Frontal cortex (tissue), 4 donors: ENCODE measurements at places on chromosomes 11 and 22.
A peak's percentile ranks its signal among the peaks of the same experiment; 100 is the strongest.

DNA sequence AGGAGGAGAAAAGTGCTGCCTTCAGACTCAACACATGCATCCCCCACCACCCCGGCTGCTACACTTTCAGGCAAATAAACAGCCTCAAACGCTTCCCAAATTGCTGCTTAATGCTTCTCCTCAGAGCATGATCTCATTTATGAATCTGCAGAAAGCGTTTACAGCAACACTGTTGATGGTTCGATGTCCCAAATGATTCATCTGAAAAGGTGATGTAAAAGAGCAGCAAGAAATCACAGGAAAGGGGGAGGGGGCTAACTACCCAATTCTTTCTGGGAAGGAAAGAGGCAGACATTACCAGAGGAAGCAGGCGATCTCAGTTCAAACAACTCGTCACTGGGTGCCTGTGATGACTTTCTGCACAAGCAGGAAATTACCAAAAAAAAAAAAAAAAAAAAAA is 119.6 kb downstream of the TENM4 start:
- DNase-seq: no peak

- DNase-seq: no peak
These were observed 1.9 kb downstream of the REXO2 start for GRCh38 chr11:114440971-114441763.

- no peak for DNase-seq
These were observed 12.5 kb downstream of the ATXN10 start for GRCh38 chr22:45684169-45684568.

GRCh38 chr11:28114731-28115130 is 6.5 kb downstream of the METTL15 start:
- DNase-seq: no peak

- peak; percentile 86 for DNase-seq
These were observed 13.4 kb downstream of the SYT7 start for GRCh38 chr11:61567286-61568061.

DNA sequence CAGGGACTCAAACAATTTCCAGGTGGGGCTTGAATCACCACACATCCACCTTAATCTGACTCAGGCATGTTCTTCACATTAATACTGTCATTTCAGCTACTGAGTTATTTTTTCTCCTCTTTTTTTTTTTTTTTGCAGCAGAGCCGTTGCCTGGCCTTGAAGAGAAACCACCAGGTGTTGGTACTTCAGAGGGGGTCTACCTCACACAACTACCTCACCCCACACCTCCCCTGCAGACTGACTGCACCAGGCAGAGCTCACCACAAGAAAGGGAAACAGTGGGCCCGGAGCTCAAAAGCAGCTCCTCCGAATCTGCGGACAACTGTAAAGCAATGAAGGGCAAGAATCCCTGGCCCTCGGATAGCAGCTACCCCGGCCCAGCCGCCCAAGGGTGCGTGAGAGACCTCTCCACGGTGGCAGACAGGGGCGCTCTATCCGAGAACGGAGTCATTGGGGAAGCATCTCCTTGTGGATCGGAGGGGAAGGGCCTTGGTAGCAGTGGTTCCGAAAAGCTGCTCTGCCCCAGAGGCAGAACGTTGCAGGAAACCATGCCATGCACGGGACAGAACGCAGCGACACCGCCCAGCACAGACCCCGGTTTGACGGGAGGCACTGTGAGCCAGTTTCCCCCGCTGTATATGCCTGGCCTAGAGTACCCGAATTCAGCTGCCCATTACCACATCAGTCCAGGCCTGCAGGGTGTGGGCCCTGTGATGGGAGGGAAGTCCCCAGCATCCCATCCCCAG is 15.1 kb upstream of the SLC25A18 start:
- no peak for DNase-seq

GRCh38 chr11:13338019-13338426 is 60.4 kb downstream of the BMAL1 start:
- DNase-seq: no peak

DNA sequence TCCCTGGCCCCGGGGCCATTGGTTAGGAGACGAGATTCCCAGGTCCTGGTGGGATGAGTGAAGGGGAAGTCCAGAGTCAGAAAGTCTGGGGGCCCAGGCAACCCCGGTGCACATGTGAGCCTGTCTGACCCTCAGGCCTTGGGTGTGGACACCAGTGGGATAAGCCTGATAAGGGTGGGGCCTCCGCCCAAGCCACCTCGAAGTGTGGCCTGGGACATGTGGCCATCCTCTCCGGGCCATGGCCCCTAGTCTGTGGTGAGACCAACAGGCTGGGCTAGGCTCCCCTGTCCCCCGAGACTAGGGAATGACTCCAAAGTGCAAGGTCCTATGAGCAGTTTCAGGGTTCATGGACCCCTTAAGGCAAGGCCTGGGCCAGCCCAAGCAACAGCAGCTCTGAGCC is 6.3 kb downstream of the CABP7 start:
- no peak for DNase-seq

- no peak for DNase-seq
These were observed 74.1 kb downstream of the ADM start for GRCh38 chr11:10379022-10379421.

- no peak for DNase-seq
These were observed 102.0 kb downstream of the ZNF280B start for GRCh38 chr22:22406445-22407027.

DNA sequence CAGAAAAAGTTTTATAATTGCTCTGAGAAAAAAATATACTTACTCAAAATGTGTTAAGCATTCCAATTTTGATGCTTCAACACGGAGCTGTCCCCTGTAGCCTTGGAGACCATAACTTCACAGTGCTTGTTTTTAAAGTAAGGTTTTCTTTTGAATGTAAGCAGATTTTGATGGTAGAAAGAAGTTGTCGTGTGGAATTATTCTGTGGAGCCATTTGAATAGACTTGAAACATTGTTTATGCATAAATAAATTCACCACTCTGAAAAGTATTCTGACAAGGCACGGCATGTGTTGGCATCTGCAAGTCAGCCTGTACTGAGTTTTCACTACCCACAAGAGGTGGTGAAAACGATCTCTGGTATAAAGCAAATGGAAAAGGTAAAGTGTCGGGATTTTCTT is 115.5 kb downstream of the UVRAG start:
- DNase-seq: no peak

DNA sequence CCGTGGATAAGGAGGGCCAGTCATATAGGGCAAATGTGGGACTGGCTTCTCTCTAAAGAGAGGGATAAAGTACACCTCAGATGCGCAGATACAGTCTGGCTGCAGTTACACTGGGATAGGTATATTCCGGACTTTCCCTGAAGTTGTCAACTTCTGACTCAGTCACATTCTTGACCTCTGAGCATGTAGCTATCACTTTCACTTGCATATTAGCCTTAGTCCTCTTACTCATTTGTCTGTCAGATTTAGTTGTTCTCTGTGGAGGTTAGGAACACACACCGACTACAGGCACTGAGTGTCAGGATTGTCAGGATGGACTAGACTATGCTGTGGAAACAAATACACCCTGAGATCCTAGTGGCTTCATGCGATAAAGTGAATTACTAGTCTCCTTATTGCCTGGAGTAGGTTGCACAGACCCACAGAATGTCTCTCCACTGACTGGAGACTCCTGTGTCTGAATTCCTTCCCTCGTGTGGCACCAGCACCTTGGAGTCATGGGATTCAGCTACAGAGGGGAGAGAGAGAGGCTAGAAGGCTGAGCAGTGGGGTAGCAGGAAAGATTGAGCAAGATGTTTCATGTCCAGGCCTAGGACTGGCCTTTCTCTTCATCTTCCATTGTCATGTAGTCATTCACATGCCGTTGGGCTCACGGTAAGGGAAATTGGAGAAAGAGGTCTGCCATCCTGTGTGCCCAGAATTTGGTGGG is 654.3 kb downstream of the NTM start:
- DNase-seq: no peak

GRCh38 chr11:14248580-14248981 is 110.4 kb downstream of the RRAS2 start:
- DNase-seq: no peak

DNA sequence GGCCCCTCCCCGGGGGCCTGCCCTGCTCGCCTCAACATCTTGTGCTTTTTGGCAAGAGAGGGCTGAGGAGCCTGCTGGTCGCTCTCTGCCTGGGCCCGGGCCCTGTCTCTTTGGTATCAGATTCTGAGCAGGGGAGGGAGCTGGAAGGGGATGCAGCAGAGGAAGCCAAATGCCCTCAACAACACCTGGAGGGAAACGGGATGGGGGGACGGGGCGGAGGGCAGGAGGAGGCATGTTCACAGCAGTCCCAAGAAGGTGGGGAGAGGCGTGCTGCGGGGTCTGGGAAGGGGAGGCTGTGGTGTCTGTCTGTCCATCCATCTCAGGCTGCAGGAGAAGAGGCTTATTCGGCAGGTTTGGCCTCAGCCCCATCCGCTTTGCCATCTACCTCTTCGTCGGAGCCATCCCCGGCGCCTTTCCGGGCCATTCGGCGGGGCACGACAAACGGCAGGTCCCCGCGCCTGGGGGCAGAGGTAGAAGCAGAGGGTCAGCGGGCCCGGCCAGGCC is 29.4 kb downstream of the APOL1 start:
- DNase-seq: no peak

GRCh38 chr22:47613606-47614350 is 851.3 kb downstream of the TBC1D22A start:
- no peak for DNase-seq

- DNase-seq: no peak
These were observed 89.5 kb downstream of the TBC1D22A start for GRCh38 chr22:46851941-46852340.

GRCh38 chr11:78504181-78504580 is 70.5 kb downstream of the NARS2 start:
- no peak for DNase-seq

GRCh38 chr22:34592123-34592740 is 473.7 kb upstream of the ISX start:
- DNase-seq: no peak

- DNase-seq: no peak
These were observed 2.4 kb downstream of the PACS1 start for GRCh38 chr11:66072518-66072917.

DNA sequence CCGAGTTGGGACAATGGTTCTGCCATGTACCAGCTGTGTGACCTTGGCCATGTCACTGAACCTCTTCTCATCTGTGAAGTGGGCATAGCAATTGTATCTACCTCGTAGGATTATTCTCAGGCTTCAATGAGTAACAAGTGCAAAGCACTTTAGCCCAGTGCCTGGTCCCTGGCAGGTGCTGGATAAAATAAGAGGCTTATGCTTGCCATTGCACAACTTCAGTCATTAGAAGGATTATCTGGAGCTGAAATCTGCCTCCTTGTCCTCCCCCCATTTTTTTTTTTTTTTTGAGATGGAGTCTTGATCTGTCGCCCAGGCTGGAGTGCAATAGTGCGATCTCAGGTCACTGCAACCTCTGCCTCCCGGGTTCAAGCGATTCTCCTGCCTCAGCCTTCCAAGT is 7.2 kb downstream of the SMTNL1 start:
- no peak for DNase-seq

DNA sequence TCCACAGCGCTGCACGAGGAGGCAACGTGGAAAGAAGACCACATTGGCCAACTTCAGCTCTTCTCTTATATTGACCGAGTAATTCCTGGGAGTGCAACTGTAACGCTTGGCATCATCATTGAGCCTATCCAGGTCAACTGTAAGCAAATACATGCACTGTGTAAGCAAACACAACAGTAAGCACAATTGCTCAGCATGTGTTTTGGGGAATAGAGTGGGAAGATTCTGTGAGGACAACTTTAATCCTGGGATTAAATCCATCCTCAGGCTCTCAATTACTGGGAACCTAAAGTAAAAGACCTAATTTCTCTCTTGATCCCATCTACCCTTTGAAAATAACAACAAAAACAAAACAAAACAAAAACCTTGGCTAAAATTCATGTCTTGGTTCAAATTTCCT is 109.5 kb upstream of the DDI1 start:
- DNase-seq: no peak

GRCh38 chr22:36110306-36110881 is 50.2 kb downstream of the APOL3 start:
- DNase-seq: no peak

DNA sequence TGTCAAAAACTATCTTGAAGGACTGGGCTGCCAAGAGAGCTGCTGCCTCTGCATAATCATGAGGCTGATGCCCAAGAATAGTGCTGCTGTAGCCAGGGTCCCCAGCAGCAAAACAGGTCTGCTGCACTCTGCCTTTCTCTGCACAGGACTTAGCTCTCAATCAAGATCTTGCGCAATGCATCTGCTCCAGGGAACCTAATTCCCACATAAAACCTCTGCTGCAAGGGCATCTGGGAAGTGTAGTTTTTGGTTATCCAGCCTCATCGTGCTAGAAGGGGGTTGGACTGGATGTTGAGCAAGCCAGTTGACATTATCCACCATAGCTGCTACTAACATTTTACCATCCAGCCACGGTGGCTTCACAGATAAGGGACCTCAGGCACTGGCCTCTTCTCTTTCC is 192.7 kb downstream of the C11orf91 start:
- DNase-seq: no peak

DNA sequence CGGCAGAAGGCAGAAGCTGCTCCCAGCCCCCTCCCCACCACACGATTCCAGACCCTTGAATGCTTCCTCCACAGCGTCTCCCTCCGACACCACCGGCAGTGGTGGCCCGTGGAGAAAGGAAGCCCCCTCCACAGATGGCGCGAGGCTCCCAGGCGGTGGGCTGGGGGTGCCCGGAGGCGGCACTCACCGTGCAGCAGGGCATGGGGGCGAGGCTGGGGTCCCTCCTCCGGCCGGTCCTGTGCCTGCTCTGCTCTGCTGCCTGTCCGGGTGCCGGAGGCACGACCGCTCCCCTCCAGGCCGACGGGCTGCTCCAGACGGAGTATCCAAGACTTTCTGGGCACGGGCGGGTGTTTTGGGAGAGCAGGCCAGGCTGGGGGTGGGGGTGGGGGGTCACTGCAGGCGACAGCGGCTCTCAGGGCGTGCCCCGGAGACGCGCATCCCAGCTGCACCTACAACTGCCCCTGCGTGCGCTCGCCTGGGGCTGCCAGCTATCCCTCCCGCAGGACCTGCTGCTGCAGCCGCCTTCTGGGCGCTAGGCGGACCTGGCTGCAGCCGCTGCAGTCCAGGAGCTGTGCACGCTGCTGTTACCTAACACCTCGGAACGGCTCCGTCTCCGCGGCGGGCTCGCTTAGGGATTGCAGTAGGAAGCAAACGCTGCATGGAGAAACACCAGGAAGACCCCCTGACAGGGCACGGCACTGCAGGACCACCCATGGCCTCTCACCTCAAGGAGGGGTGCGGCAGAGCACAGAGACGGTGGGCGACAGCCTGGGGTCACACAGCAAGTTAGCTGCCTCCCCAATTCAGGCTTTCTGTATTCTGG is 15.2 kb downstream of the MRGPRG start:
- peak; percentile 58 for DNase-seq

GRCh38 chr22:33747576-33748180 is 172.6 kb downstream of the LARGE1 start:
- no peak for DNase-seq

- no peak for DNase-seq
These were observed 34.1 kb downstream of the PHLDB1 start for GRCh38 chr11:118641397-118642019.

DNA sequence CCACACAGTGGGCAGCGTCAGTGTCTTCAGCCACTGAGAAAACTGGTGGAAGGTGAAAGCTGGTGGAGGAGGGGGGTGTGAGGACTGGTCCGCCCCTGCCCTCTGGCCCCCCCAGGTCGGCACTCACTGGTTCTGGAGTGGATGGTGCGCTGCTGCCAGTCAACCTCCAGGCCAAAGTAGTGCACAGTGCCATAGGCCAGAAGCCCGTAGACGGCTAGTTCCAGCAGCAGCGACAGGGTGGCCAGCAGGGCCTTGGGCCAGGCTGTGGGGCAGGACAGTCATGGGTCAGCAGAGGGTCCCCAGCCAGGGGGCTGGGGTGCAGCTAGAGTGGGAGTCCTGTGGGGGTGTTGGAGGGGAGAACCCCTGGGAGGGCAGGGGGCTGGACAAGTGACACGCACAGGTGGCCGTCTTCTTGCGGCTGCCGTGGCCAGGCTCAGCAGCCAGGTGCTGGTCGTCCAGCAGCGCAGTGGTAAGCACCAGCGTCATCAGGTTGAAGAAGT is 2.2 kb downstream of the LMF2 start:
- no peak for DNase-seq
